ENCODE measurements at places on chromosomes 5 and 9.

DNA sequence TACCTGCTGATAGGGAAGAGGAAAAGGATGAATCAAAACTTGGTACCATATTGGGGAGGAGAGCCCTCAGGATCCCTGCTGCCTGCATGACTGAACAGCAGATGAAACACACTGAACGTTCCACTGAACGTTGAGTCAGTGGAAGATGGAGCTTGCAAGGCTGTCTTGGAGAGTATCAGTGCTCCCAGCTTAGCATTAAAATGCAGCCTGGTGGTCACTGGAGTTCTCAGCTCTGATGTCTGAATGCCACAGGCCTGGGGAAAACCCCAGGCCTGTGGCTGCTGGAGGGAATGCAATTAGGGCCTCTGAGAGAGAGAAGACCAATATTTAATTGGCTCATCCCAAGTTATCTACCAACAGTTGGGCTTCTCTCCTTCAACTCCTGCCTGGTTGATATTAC, 54.5 kb downstream of the PDE4D start:
- DNase-seq: no peak

DNA sequence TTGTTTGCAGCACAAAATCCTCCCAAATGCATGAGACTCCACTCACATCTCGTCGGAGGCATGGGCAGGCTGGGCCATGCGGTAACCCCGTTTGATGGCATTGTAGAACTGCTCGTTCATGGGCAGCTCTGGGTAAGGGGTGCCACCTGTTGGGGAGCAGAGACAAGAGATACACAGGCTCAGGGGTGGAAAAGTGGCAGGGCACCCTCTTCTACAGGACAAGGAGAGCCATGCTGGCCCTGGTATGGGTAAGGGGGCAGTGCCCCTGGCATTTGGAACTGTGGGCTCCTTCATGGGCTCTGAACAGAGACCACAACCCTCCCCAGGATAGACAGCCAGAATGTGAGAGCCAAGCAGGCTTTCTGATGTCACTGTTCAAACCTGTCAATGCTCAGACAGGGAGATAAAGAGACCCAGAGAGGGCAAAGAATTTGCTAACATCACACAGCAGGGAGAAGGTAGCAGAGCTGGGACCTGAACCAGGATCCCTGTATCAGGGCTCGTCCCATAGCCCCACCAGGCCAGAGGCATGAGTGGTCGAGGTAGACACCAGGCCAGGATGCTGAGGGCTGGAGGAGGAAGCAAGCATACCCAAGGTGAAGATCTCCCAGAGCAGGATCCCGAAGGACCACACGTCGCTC, 33.2 kb upstream of the CSF1R start:
- no peak for DNase-seq

DNA sequence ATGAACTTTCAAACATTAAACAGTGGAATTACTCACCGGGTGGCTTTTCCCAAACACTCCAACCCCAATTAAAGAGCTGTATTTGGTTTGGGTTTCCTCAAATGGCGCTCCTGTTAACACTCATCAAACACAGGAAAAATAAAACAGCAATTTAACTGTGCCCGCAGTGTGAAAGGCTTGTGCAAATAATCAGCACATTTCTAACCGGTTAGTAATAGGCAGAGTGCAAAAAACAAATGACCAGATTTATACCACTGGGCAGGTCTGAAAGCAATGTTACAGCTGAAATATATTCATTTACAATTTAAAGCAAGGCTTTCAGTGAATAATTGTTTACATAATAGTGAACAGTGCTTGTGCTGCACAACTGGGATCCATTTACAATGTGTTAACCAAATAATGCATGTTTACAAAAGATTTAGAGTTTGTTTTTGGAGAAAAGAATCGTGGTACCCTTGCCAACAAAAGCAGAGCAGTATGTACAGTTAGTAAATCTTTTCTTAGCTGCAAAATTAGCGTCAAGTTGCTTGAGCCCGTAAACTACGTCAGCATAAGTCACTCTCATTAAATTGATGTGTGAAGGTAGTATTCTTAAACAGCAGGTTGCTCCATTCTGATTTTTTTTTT, 662.9 kb upstream of the ZNF608 start:
- DNase-seq: peak; percentile 9

- DNase-seq: peak; percentile 40
These were observed 47.4 kb upstream of the BARX1 start for GRCh38 chr9:94002316-94003140.

GRCh38 chr9:89677702-89678395, 73.0 kb downstream of the GADD45G start:
- DNase-seq: no peak

- no peak for DNase-seq
These were observed 184.5 kb downstream of the TRIO start for GRCh38 chr5:14327624-14328023.

GRCh38 chr5:34789639-34790038, 49.3 kb upstream of the TTC23L start:
- DNase-seq: no peak
